ENCODE measurements at places on chromosomes 5 and 9. TPM values are rescaled to one million over a fixed set of nuclear protein-coding genes. Genes with fewer than 3 reads are reported as not detected.
A peak's percentile ranks its signal among the peaks of the same experiment; 100 is the strongest.

DNA sequence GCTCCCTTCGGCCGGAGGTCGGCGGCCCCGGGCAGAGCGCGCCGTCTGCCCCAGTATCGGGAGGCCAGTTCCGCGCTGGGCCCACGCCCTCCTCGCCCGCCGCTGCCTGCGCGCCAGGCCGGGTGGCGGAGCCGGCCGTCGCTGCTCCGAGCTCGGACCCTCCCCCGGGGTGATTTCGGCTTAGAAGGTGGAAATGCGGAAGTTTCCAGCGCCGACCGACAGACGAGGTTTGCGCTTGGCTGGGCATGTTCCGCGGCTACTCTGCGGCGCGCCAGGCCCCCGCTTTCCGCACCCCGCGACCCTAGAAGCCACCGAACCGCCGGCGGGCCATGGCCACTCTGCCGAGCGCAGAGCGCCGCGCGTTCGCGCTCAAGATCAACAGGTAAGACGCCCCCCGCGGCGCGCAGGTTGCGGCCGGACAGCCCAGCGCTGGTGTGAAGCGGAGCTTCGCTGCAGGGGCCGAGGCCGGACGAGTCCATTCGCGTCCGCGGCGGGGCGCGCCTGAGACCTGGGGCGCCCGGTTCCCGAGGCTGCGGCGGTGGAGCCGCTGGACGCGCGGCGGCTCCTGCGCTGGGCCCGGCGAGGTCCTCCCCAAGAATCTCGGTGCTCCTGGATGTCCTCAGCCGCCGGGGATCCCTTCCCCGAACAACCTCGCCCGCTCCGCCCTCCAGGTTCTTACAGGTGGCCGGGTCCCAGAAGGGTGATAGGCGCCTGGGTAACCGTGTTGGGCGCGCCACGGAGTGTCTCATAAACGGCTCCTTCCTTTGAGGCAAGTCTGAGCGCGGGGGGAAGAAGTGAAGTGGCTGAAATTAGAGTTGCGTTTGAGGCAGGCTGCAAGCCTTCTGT lies at the start of gene DOCK8:
DOCK8 (plus strand) TSS at position 218 of the 846 bp plus-strand sequence; CDS start at position 330, 112 bp downstream.
- DNase-seq, result peak; percentile 61

- no peak for DNase-seq
Measured at GRCh38 chr5:126610616-126611015, 9.9 kb downstream of the PHAX start.

GRCh38 chr5:79171635-79172245 lies 60.1 kb downstream of the BHMT start:
- DNase-seq, result no peak

DNA sequence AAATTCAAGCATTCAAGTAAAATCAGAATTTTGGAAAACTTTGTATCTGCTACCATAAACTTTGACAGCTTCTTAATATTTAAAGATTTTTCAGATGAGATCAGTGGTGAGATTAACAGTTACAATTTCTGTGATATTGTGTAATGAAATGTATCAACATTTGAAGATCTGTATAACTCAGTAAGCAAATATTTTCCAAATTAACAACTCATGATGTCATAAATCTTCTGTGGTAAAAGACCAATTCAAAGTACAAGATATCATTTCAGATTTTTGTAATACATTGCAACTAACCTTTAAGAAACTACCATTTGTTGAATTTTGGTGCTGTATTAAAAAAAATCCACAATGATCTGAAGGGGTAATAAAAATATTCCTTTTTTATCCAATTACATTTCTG lies 352.2 kb downstream of the KIAA0825 start:
- no peak for DNase-seq

DNA sequence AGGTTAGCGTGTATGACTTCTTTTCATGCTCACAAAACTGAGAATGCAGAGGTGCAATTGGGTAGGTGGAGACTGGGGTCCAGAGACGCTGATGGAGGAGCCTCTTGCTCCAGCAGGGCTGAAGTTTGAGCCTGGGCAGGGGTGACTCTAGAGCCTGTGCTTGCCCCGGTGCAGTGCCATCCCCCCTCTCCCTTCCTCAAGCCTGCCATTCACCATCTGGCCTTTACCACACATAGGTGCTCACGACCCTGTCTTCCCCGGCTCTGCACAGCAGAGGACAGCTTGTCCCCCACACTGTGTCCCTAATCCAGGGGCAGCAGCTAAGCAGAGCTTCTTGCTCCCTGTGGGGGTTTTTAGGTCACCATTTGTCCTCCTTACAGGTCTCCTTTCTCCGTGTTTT lies 86.5 kb downstream of the DAP start:
- no peak for DNase-seq

- DNase-seq, result no peak
Measured at GRCh38 chr9:82981552-82981951, 81.4 kb downstream of the RASEF start.

DNA sequence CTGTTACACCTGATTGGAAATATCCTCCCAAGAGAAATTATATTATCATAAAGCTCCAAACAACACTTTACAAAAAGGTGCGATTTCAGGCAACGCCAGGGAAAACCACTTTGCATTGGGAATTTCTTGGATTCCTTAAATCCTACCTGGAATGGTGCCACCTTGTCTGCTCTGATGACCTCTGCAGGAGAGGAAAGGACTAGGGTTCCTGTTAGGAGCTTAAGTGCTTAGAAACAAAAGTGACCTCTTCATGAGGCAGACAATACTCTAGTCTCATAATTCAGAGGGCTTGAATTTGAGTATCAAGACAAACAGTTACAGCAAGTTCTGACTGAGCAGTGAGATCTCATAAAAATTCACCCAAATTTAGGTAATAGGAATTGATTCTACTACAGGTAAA lies 33.9 kb upstream of the GLIS3 start:
- no peak for DNase-seq

DNA sequence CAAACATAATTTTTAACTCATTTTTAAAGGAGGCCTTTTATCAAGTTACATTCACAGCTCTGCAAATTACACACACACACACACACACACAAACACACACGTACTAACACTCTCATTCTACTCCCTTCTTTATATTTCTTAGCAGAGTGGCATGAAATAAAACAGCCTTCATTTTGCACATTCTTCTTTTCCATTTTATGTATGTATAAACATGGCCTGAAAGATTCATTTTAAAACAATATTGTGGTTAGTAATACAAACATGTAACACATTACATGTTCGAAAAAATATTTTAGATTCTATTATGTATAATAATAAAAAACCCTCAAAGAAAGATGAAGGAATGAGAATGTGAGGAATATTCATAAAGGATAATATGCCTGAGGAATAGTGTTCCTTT lies 86.0 kb upstream of the ITGA2 start:
- DNase-seq, result no peak

DNA sequence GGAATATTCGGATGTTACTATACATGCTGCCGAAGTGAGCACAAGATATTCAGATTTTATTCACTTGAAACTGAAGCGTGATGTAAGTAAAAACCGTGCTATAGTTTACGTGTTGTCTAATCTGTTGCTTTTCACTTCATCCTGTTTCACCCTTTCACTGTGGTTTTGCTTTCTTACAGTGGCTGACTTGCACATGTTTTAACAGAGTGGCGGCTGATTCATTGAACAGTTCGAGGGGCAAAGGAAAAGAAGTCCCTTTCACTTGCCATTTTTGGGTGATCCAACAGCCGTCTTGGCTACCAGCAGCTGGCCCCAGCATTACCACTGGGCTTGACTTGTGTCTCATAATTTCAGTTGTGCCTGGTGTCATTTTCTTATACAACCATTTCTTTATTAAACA lies 134.0 kb downstream of the IRX1 start:
- DNase-seq, result no peak

DNA sequence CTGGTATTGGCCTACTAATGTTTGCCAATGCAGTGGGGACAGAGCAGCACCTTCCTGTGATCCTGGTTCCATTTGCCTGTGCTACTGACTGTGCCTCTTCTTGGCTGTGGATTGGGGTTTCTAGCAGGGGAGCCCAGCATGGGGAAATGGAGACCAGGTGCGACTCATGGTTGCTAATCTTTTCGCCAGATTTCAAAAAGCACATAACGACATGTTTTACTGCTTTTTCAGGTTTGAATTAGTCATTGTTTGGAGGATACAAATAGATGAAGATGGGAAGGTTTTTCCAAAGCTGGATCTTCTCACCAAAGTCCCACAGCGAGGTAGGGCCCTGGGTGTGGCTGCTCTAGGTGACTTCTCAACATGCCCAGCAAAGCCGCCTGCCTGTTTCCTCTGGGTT lies 57.6 kb downstream of the IPPK start:
- no peak for DNase-seq

DNA sequence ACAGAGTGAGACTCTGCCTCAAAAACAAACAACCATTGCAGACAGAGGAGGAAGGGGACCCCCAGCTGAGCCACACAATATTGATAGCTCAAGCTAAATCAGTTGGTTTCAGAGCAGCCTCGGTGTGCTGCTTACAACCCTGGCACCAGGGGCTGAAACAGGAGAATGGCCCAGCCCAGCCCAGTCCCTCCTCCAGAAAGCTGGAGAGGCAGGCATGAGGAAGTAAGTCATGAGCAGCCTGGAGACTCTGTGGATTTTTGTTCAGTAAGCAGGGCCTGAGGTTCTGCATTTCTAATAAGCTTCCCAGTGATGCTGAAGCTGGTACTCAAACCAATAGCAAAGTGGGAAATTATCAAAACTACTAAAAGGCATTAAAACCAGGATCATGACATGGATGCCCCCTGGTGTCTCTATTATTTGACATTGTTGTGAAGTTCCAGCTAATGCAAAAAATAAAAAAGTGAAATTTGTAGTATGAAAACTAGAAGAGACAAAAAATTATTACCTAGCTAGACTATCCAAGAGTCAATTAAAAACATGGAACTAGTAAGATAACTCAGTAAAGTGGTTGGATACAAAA lies 14.2 kb downstream of the PRRT1B start:
- peak; percentile 18 for DNase-seq

GRCh38 chr5:163505049-163505367 lies 411 bp upstream of the MAT2B start:
- DNase-seq, result no peak

The FOXD4L5 gene
- under 0.01 TPM for total RNA-seq

The CCDC180 gene
- total RNA-seq, result 6.2 TPM

The SLC6A19 gene
- not detected for total RNA-seq

The SPINK4 gene
- not detected for total RNA-seq
